ENCODE measurements at places on chromosomes 3 and 15.

DNA sequence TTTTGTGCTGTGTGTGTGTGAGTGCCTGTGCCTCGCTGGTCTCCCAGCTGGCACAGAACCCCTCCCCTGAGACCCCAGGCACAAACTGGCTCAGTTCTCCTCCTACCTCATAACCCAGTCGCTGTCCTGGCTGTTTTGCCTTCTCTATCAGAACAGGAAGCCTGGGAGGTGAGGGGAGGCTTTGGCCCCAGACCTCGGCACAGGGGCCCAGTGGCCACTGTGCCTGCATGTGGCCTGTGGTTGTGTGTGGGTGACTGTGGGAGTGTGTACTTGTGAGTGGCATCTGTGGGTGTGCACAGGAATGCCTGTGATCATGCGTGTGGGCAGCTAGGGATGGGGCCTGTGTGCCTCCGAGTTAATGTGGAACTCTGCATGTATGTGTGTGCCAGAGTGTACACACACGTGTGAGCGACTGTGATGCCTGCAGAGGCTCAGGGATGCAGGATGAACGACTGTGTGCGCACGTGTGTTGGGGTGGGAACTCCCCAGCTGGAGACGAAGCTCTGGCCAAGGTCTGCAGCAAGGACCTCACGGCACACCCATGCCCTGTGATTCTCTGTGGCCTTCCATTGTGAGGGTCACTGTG is 32.3 kb downstream of the PSTPIP1 start:
- no peak for DNase-seq

DNA sequence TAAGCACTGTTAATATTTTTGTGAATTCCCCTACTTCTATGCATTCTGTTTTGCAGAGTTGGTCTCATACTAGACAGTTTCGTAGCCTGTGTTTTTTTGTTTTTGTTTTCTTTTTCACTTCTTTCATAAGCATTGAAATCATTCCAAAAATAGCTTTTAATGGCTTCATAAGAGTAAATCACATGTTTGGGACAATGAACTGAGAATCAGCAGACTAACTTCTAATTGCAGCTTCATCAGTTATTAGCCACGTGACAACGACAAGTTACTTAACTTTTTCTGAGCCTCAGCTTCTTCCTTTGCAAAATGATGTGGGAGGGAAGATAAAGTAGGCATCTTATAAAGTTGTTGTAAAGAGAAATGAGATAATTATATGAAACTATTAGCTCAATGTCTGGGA is 124.8 kb downstream of the LIPC start:
- DNase-seq = no peak

- no peak for DNase-seq
Observed at GRCh38 chr3:15303728-15304127, 28.7 kb downstream of the SH3BP5 start.

DNA sequence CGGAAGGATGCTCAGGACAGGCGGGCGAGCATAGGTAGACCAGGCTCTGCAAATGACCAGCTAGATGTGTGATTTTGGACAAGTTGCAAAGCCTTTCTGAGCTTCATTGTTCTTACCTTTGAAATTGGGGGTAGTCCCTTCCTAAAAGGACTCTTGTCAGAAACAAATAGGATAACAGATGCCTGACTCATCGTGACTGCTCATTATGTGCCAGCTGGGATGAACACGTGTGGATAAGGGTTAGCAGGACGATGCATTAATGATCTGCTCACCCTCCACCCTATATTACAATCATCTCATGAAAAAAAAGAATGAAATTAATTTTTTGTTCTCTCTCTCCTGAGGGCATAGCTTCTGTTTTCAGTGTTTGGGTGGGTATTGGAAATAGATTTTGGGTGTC is 223.4 kb downstream of the NR2F2 start:
- DNase-seq = no peak

DNA sequence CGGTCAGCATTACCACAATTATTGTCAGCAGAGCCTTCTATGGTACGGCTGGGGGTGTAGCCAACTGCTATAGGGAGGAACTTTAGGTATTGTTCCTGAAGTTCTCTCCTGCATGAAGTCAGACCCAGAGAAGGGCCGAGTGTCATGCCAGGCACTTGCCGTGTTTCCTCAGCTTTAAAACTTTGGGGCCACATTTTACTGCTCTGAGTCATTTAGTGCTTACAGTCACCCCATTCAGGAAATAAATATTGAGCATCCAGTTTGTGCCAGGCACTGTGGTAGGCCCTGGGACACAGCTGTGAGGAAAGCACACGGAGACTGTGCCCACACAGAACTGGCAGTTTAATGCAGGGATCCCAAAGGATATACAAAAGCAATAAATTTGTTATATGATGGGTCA is 54.5 kb upstream of the APEH start:
- no peak for DNase-seq

GRCh38 chr15:92083190-92083589 is 229.7 kb downstream of the SLCO3A1 start:
- DNase-seq = no peak

DNA sequence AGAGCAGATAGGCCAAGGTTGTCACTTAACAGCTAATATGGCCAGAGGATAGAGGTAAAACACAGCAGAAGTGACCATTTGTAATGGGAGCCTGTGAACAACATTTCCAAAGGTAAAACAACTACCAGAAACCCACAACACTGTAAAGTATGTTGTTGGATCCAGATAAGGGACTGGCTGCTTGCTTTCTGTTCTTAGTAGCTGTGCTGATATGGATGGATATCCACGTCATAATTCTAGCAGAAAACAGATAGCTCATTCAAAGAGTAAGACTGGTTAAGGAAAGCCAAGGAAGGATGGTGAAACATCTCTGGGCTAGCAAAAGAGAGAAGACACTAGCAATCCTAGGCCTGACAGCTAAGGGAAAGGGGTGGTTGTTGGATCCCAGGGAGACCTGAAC is 36.9 kb upstream of the SPRED1 start:
- no peak for DNase-seq

- DNase-seq = no peak
Observed at GRCh38 chr3:176328198-176328597, 869.1 kb downstream of the TBL1XR1 start.

- no peak for DNase-seq
Observed at GRCh38 chr3:33578325-33579177, 138.3 kb upstream of the UBP1 start.

GRCh38 chr3:152183473-152183872 is 85.3 kb upstream of the MBNL1 start:
- peak; percentile 32 for DNase-seq

- DNase-seq = no peak
Observed at GRCh38 chr15:37731146-37731746, 203.2 kb upstream of the TMCO5A start.

- no peak for DNase-seq
Observed at GRCh38 chr3:105456017-105456416, 89.3 kb downstream of the ALCAM start.

GRCh38 chr3:170222647-170223541 is 670 bp downstream of the PRKCI start:
- peak; percentile 9 for DNase-seq

DNA sequence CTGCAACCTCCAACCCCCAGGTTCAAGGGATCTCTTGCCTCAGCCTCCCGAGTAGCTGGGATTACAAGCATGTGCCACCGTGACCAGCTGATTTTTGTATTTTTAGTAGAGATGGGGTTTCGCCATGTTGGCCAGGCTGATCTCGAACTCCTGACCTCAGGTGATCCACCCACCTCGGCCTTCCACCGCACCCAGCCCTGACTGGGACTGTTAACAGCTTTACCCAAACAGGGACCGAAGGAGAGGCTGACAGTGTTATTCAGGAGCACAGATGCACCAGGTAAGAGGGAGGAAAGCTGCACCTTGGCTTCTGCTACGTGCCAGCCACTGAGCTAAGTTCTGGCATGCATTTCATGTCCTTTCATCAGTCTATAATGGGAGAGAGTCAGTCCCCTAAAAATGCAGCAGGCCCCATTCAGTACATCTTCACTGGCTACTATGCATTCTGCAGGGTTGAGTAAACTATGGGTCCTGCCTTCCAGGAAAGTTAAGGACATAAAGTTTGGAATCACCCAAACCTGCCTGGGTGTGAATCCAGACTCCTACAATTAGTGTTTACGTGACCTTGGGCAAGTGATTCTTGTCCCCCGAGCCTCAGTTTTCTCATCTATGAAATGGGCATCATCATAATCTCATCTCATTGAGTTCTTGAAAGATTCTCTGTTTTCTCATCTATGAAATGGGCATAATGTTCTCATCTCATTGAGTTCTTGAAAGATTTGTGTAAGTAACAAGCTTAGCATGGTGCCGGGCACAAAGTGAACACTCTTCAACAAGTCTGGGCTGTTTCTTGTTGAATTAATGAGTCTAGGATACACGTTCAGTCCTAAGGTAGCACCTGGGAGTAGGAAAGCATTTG is 82.2 kb downstream of the CPN2 start:
- DNase-seq = no peak

DNA sequence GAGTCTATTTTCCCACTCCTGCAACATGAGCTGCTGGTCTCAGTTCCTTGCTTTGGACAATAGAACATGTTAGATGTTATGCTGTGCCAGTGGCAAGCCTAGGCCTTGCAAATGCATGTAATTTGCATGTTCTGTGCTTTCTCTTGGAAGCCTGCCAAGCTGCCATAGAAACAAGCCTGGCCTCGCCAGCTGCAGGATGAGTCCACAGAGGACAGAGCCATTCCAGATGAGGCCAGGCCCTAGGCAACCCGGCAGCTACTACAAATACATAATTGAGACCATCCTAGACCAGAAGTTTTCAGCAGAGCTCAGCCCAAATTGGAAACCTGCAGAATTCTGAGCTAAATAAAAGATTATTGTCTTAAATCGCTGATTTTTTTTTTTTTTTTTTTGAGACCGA is 39.6 kb downstream of the TRIM69 start:
- no peak for DNase-seq

DNA sequence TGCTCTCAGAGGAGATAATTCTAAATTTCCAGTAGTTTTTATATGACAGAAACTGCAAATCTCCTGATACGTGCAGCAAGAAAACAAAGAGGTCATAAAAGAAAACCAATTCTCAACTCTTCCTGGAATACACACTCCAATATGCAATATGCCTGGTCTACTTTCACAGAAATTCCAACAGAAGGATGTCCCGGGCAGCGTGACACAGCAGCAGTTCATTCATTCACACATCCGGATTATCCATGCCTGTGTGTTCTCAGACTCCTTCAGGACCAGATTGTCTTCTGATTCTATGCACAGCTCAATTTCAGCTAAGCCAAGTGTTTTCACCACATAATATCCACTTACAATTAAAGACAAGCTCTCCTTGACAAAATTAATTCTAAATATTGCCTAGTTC is 64.3 kb downstream of the FBN1 start:
- no peak for DNase-seq

DNA sequence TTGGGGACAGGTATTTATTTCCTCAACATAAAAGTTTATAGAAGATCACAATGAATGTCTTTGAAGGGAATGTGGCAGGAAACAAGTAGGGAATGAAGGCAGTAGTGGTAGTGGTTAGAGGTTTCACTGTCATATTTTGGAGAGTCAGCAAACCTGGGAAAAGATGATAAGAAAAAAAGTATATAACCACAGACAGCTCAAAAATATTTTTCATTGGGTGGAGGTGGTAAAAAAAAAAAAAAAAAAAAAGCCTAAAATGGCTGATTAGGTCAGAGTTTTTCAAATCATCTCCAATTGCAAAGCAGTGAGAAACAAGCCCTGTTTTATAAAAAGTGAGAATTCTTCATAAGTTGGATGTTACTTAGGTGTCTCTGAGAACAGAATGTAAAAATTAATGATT is 400.0 kb downstream of the LSAMP start:
- no peak for DNase-seq

DNA sequence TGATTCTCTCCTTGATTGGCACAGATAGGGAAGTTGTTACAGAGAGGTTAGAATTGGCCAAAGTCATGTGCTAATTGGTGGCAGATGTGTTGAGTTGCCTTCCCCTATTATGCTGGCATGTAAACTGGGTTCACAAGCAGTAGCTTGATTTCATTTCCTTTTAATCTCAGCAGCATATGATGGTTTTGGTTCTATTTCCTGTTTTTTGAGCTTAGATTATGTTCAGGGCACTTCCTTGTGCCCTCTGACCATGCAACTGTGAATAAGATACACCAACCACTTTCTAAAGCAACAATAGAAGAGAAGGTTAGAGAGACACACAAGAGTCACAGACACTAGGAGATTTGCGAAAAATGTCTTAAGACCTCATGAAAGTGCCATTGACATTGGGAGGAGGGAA is 16.5 kb downstream of the HPS3 start:
- no peak for DNase-seq

- no peak for DNase-seq
Observed at GRCh38 chr3:171744158-171744741, 66.0 kb downstream of the PLD1 start.

DNA sequence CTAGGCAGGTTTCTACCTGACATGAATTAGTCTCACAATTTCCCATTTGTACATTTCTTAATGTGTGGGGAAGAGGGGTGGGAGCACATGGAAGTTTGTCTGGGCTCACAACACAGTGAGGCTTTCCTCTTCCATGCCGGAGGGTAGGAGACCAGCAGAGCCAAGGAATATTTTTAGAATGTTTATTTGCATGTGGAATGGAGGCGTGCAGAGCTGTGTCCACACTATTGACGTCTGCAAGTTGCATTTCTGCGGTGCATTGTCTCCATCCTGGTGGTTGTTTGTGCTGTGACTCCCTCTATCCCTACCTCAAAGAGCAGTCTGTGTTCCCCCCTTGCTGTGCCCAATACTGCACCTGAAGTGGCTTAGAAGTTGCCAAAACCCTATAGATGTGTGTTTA is 103.1 kb upstream of the LRTM1 start:
- DNase-seq = no peak

DNA sequence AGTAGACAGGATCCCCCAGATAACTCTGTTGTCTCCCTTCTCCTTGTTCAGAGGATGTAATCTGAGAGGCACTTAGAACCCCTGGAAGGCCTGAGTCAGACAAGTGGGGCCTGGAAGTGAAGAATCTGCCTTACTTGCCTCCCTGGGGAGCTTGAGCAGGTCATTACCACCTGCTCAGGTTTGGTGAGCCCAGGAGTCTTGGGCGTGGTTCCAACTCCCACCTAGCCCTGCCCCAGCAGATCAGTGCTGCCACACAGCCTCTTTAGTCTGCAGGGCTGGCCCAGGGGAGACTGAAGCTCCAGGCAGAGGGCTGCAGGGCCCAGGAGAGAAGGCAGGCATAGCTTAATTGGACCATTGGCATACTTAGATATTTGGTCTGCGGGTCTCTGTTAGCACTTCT is 230.0 kb downstream of the ERC2 start:
- no peak for DNase-seq

DNA sequence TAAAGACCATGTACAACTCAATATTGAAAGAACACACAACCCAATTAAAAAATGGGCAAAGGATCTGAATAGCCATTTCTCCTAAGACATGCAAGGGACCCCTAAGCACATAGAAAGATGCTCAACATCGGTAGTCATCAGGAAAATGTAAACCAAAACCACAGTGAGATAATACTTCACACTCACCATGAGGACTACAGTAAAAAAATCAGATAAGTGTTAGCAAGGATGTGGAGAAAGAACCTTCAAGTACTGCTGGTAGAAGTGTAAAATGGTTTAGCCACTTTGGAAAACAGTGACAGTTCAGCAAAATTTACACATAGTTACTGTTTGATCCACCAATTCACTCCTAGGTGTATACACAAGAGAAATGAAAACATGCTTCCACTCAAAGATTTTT is 30.1 kb upstream of the XIRP1 start:
- no peak for DNase-seq

- no peak for DNase-seq
Observed at GRCh38 chr3:138914870-138915502, 32.0 kb downstream of the FOXL2 start.

Data from stimulated activated CD4-positive, alpha-beta T cell treated with anti-CD3 and anti-CD28 coated beads, TNF-alpha, amount 100 ng/mL, for 24 hours (primary cell).